Naive thymus-derived CD8-positive, alpha-beta T cell (primary cell): ENCODE measurements at places on chromosomes 7 and 10. TPM values are rescaled to one million over a fixed set of nuclear protein-coding genes. Genes with fewer than 3 reads are reported as not detected.

GRCh38 chr7:121605317-121605680 lies 209.2 kb upstream of the FAM3C start:
- DNase-seq: no peak

HMX3 gene
- not detected for polyA plus RNA-seq

DNA sequence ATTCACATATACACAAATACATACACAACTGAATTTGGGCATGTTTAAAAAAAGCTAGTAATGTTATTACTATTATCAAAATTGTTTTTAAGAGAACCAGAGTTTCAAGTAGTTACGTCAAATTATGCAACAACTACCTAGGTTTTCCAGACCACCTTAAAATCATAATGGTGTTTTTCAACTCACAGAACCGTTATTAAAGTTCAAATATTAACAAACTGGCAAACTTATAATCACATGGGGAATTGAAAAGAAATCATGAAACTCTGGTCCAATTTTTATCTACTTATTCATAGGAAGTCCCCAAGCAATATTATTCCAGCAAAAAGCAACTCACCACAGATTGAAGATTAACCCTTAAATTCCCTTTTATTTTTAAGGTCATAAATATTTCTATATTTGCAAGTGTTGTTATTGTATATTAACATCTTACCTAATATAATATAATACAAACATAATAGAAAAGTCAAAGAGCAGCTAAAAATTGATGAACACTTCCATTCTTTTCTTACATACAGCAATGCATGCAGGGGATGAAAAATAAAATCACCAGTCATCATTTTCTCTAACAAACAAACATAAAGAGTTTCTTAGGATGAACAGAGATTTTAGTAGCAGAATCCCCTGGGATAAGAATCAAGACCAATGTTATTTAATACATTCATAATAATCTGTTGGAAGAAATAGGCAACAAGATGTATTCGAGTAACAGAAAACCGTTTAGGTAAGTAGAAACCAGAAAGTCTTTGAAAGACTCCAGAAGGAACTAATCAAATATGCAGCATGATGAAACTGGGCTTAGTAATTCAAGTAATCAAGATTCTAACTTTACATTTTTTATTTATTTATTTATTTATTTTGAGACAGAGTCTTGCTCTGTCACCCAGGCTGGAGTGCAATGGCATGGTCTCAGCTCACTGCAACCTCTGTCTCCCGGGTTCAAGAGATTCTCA lies 391.1 kb downstream of the PARD3 start:
- DNase-seq: no peak

CYP3A4 gene
- not detected for polyA plus RNA-seq

- no peak for DNase-seq
Measured at GRCh38 chr7:13024121-13024674, 336.8 kb downstream of the ARL4A start.

TEX47 gene
- not detected for polyA plus RNA-seq

GARIN1A gene
- polyA plus RNA-seq: 0.09 TPM

PPP1R3C gene
- polyA plus RNA-seq: not detected

DNA sequence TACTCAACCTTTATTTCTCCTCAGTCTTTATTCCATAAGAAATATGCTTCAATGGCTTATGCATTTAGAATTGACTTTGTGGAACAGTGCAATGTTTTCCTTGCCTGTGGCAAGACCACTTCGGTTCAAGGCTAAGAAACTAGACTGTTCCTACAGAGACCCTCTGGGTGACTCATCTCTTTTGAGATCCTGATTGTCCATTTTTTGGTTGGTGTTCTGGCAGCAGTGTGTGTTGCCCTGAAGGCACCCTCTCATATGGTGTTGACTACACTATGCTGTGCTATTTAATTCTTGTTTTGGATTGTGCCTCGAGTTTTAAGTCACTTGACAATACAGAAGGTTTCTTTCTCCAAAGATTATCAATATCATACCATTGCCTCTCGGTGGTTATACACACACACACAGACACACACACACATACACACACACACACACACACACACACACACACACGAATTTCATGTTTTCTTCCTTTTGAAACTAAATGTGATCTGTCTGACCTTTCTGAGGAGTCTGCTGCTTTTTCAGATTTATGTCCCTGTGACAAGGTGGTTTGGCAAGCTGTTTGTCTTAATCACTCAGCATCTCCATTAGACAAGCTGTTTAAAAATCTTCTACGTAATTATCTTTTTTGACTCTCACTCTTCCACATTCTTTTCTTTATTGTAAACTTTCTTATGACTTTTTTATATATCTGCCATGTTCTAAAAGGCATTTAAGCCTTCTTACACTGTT lies 187.2 kb downstream of the VTI1A start:
- DNase-seq: no peak

DNA sequence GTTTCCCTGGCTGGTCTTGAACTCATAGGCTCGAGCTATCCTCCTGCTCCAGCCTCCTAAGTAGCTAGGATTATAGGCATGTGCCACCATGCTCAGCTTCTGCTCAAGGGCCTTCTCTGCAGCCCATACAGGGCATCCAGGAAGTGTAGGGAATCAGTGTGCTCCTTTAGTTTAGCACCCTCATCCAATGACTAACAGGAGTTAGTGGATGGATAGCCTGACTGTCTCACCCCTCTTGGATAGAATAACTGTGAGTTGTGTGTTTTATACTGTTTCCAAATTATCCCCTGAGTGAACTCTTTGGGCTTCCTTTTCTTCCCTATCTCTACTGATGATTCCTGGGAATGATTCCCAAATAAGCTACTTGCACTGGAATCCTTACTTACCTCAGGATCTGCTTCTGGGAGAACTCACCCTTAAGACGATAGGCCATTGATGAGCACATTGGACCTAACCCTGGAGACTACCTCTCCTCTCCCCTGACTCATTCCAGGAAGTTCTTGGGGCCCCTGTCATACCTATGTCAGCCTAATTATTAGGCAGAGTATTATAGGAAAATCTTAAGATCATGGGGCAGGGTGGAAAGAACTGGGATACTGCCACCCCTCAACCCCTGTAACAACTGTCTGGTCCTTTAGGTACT lies 18.5 kb downstream of the STRIP2 start:
- no peak for DNase-seq

DNA sequence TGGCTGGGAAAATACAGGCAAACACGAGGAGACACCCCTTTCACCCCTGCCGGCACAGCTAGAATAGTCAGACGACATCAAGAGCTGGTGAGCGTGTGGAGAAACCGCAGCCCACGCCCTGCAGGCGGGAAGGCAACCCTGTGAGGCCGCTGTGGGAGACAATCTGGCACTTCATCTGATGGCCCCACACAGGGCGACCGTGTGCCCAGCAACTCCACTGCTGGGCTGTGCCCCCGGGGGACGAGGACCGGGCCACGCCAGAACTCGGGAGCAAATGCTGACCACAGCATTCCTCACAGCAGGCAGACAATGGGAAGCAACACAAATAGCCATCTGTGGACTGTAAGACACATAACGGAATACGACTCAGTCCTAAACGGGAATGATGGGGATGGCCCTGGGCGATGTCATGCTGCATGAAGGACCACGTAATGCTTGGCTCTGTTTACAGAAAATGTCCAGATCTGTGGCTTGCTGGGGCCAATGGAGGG lies 58.9 kb downstream of the CFAP46 start:
- no peak for DNase-seq

C7orf33 gene
- polyA plus RNA-seq: not detected

GRCh38 chr10:79628083-79628482 lies 17.3 kb downstream of the SFTPA1 start:
- no peak for DNase-seq

DNA sequence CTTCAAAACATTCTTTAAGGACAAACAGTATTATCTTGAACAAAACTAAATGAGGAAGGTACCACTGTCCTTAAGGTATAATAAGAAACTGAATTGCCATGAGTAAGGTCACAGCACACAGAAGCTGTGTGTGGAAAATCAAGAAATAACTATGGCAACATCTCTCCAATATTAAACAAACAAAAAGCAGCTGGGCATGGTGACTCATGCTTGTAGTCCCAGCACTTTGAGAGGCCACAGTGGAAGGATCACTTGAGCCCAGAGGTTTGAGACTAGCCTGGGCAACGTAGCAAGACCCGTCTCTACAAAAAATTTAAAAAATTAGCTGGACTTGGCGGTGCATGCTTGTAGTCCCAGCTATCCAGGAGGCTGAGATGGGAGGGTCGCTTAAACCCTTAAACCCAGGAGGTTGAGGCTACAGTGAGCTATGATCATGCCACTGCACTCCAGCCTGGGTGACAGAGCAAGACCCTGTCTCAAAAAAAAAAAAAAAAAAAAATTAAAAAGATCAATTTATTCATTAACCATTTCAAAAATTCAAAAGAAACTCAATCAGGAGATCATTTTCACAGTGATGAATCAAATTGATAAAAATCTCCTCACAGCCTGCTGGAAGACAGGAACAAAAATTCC lies 195.4 kb downstream of the SKIDA1 start:
- DNase-seq: no peak
